ENCODE measurements at places on chromosomes 3 and 15.

DNA sequence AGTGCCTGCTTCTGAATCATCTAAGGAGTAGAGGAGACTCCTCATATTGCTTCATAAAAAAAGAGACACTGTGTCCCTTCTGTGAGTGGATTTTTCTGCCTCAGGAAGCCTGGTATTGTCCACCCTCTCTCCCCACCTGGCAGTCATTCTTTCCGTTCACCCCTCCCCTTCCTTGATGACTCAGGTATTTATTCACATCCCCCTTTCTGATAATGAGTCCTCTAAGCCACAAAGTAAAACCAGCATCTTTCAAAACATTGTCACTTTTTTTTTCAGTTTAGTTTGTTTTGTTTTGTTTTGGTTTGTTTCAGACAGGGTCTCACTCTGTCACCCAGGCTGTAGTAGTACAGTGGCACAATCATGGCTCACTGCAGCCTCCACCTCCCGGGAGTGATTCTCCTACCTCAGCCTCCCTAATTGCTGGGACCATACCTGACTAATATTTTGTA lies 65.2 kb upstream of the UBE2E1 start:
- peak; percentile 61 for DNase-seq

DNA sequence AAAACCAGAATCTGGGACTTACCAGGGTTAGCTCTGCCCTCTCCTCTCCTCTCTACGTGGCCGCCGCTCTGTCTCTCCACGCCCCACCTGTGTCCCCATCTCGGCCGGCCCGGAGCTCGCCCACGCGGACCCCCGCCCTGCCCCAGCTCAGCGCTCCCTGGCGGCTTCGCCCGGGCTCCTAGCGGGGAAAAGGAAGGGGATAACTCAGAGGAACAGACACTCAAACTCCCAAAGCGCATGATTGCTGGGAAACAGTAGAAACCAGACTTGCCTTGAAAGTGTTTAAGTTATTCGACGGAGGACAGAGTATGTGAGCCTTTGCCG lies 5.4 kb downstream of the ISL2 start:
- DNase-seq = no peak

DNA sequence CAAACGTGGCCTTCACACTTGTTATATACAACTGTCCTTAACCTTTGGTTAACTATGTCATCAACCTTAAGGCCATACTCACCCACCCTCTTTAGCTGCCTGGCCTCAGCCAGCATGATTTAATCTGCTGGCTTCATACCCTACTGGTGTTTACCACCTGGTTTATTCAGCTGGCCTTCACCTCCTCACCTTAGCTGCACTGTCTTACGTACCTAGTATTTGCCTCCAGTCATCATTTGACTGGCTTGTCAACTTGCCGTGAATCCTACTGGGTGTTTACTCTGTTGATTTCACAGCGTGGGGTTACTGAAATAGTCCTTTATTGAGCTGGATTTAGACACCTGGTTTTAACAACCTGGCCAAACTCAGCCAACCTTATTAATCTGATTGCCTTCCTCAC lies 102.8 kb downstream of the IL12A start:
- DNase-seq = no peak

GRCh38 chr15:37793851-37794250 lies 140.6 kb upstream of the TMCO5A start:
- DNase-seq = no peak

- DNase-seq = no peak
Measured at GRCh38 chr3:49636883-49637609, 37.1 kb upstream of the APEH start.

DNA sequence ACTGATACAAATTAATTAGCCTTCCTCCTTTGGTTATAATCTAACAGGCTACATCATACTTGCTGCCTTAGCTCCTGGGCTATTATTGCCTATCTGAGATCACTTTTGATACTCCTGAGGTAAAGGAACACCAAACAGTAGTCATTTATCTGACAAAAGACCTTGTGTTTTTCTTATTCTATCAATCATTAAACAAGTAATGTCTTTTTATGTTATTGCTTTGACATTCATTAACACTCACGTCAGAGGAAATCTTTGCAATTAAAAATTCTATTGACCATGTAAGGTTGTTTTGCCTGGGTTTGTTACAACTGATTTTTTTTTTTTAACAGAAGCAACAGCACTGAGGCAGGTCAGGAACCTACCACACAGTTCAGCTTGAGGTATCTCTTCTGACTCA lies 366.3 kb downstream of the MECOM start:
- DNase-seq = no peak

GRCh38 chr3:94862703-94863102 lies 799.8 kb downstream of the NSUN3 start:
- DNase-seq = peak; percentile 1

- DNase-seq = no peak
Measured at GRCh38 chr15:60627298-60627943, 148.5 kb upstream of the ICE2 start.

GRCh38 chr15:40563426-40563825 lies 1.4 kb downstream of the CCDC32 start:
- DNase-seq = peak; percentile 58

GRCh38 chr15:73700041-73700842 lies 16.1 kb downstream of the CD276 start:
- peak; percentile 78 for DNase-seq

GRCh38 chr3:160124224-160124623 lies 101.0 kb upstream of the C3orf80 start:
- peak; percentile 29 for DNase-seq

GRCh38 chr3:22012471-22012870 lies 261.5 kb upstream of the ZNF385D start:
- DNase-seq = peak; percentile 7

- DNase-seq = no peak
Measured at GRCh38 chr15:95814908-95815307, 515.6 kb upstream of the NR2F2 start.

DNA sequence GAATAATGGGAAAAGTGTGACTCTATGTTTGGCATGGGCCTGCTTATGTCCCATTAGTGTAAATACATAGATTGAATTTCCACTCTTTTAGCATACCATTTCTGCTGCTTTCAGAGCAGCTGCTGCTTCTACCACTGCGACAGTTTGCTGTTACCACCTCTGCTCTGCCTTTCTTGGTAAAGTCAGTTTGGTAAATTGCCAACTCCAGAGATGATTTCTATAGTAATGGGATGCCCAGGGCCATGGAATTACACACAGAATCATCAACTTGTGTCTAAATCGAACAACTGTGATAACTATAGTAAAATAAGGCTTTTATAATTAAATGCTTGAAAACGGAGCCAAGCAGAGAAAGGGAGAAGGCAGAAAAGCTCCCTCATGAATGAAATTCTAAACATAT lies 168.4 kb upstream of the VEPH1 start:
- DNase-seq = no peak

DNA sequence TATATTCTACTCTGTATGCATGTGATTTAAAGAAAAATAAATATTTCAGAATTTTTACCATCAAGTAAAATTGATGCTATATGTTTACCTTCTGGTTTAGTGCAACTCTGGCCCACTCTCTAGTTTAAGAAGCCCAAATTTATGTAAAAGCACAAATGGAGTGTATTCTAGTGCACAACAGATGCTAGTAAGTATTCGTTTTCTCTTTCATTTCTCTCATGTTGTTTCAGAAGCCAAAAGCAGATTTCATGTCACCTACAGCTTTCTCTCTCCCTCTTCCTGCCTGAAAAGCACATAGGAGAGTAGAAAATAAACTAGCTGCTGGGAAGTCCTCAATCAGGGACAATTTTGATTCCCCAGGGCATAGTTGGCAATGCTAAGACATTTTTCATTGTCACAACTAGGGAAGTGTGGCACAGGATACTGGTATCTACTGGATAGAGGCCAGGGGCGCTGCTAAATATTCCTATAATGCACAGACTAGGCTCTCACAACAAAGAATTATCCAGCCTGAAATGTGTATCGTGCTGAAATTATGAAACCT lies 147.4 kb upstream of the ARHGEF26 start:
- no peak for DNase-seq

GRCh38 chr3:59644479-59645402 lies 594.9 kb upstream of the CFAP20DC start:
- DNase-seq = no peak

GRCh38 chr3:64056606-64057180 lies 33.4 kb upstream of the PSMD6 start:
- DNase-seq = no peak

DNA sequence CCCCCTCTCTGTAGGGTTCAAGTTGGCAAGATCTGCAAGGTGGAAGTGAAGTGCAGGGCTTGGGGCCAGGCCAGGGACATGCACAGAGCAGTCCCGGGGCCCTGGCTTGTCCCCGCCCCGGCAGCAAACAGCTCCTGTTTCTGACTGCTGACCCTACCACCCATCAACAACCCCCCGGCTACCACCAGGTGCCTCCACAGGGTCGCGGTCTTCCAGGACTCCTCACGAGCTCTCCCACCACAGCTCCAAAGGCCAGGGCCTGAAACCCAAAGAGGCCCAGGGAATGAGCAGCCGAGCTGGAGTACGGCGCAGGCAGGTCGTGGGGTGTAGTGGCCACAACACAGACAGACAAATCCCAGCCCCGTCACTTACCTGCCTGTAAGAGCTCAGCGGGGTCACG lies 121.3 kb upstream of the SMAD3 start:
- no peak for DNase-seq

DNA sequence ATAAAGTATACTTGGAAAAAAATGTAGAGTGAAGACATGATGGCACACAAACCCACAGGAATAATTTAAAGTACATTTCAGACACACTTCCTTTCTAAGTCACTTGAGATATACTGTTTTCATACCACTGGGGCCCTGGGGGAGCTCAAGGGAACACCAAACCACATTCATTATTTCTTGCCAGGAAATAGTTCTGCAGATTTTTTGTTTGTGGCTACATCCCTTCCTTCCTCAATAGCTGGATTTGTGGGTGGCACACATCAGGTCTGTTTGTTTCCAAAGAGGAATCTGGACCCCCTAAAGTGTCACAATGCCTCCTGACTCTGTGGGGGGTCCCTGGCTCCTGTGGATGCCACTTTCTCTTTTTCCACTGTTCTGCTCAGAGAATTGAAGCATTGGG lies 153.5 kb upstream of the COL8A1 start:
- DNase-seq = no peak

DNA sequence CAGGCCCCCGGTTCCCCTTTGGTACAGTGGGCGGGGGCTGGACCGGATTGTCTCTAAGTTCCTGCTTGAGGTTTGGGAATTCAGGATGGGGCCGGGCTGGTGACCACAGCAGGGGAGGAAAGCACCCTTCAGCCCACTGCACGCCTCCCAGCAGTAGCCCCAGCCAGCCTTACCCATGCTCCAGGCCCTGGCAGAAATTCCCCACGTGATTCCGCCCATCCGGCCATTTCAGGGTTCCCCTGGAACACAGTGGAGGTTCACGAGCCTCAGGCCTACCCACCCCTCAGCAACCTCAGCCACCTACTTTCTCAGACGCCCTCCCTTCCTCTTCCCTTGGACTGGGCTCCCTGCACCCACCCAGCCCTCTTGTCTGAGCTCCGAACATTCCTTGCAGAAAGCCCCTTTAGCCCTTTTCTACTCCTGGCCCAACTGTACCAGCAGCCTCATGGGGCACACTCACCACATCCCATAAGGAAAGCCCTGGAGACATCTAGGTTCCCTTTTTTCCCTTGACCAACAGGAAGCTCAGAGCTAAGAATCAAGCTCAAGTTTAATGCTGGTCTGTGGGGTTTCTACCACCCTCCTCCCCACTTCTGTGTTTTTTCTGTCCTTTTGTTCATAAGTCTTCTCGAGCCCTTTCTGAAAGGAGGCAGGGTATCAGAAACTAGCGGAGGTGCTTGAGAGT lies 11.5 kb downstream of the ALS2CL start:
- peak; percentile 49 for DNase-seq

- no peak for DNase-seq
Measured at GRCh38 chr15:56653787-56654186, 79.5 kb downstream of the ZNF280D start.

GRCh38 chr3:17945018-17945798 lies 202.8 kb upstream of the TBC1D5 start:
- peak; percentile 58 for DNase-seq

GRCh38 chr3:15007681-15008141 lies 57.4 kb downstream of the MRPS25 start:
- DNase-seq = no peak

GRCh38 chr3:194135516-194135805 lies 487 bp upstream of the HES1 start:
- DNase-seq = no peak

DNA sequence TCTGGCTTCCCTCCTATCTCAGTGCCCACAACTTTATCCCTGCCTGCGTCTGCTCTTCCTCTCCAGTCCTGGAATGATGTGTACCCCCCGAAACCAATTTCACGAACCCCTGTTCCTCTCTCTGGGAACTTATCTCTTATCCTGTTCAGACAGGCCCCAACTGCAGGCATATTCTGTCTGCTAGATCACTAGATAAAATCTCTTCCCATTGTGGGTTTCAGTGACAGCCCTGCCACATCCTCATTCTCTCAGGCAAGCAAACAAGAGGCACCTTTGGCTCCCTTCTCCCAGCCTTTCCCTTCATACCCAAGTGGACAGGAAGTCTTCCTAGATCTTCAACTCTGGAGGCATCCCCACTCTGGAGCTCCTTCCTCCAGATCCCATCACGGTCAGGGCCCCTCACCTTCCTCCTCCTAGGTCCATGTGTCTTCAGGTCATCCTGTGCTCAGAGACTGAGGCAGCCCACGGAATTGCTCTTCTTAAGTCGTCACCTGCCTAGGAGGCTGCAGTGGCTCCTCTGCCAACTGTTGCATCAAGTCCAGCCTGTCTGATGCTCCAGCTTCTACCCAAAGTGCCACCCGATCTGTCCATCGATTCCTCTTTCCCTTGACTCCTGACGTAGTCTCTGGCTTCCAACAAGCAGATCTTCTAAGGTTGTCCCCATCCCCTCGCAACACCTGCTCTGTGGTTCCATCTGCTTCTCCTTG lies 190.8 kb downstream of the SLCO3A1 start:
- no peak for DNase-seq

DNA sequence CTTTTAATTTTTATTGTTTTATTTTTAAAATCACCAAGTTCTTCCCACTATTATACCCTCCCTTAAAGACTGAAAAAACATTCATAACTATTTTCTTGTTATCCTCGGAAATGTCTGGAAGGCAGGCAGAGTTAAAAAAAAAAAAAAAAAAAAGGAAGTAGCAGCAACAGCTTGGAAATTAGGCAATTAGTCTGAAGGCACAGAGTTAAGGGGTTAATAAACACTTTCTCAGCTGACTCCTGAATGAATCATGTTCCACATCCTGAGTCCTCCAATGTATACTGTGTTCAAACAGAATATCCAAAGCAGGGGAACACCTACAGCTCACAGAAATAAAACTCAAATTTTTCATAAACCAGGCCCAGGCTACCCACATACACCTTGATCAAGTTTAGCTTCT lies 5.8 kb downstream of the HEXA start:
- DNase-seq = peak; percentile 86

- DNase-seq = no peak
Measured at GRCh38 chr3:115975796-115976195, 352.5 kb downstream of the GAP43 start.

All from inflammatory macrophage treated with lipopolysaccharide for 4 hours (primary cell).